ENCODE measurements at places on chromosomes 2 and 18. TPM values are rescaled to one million over a fixed set of nuclear protein-coding genes. Genes with fewer than 3 reads are reported as not detected.

GRCh38 chr2:226117510-226118065, 682.0 kb downstream of the IRS1 start:
- DNase-seq, result no peak

GRCh38 chr2:135037831-135038230, 9.4 kb downstream of the MAP3K19 start:
- no peak for DNase-seq

GRCh38 chr2:84498150-84498799, 18.0 kb upstream of the DNAH6 start:
- no peak for DNase-seq

Gene NDC80
- 8.6 TPM for total RNA-seq

Gene L3MBTL4
- total RNA-seq, result 0.56 TPM

Gene DNER
- 0.15 TPM for total RNA-seq

Gene DLGAP1
- 1.8 TPM for total RNA-seq

Gene ST8SIA5
- total RNA-seq, result 0.49 TPM

Gene DGUOK
- 68.3 TPM for total RNA-seq

Data from endothelial cell (in vitro differentiated cells).